ENCODE measurements at places on chromosomes 7 and 10.

DNA sequence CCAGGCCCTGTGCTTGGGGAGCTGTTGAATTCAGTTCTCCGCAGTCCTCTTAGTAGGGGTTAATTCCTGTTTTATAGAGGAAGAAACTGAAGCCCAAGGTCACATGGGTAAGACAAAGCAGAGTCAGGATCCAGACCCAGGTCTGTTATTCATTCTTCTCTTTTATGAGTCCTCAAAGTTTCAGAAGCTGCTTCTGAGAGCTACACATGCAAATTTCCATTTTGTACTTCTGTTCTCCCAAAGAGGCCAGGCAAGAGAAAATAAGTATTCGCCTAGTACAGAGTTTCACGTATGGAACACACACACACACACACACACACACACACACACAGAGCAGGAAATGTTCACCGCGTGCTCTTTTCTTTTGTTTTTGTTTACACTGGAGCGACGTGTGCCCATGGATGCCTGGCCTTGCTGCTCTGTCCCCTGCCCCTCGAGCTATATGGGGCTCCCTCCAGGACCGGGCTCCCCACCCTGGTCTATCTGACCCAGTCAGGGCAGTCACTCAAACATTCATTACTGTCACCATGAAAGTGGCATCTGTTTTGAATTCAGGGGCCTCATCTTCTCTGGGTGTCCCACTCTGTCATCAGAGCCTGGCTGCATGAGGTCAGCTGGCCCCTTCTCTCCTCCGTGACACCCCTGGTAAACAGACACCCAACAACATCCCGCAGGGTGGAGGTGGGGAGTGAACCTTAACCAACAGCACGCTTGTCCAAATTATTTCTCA is 84.4 kb downstream of the TNS3 start:
- no peak for DNase-seq

GRCh38 chr10:34674176-34674575 is 140.9 kb downstream of the PARD3 start:
- DNase-seq, result no peak

- no peak for DNase-seq
Observed at GRCh38 chr10:132593389-132593788, 55.8 kb downstream of the INPP5A start.

DNA sequence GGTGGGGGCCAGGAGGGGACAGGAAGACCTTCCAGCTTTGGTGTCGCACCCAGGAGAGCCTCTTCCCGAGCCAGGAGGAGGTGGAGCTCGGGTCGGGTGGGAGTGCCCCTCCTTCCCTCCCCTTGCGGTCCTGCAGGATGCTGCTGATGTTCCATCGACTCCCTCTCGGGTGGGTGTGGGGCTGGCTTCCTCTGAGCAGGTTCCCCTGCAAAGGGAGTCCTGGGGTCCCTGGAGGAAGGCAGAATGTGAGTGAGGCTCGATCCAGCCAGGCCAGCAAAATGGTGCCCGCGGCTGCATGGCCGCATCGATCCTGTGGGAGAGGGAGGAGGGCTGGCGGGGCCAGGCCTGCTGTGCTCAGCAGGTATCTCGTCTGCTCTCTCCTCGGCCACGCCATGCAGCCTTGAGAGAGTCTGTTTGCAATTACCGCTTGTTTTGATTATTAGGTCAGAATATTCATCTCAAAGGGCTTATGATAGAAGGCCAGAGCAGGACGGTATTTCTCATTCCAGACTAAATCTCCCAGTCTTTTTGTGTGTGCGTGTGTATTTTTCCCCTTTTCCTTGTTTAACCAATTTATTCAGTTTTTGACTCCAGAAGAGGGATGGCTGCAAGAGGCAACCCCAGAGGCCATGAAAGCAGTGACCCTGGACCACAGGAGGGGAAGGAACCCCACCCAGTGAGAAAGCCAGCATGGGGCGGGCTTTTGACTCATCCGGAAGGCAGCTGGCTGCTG is 137.3 kb upstream of the ZMIZ1 start:
- DNase-seq, result no peak

- no peak for DNase-seq
Observed at GRCh38 chr10:11332846-11333245, 278.6 kb downstream of the USP6NL start.

- DNase-seq, result no peak
Observed at GRCh38 chr7:30880125-30880720, 31.4 kb upstream of the AQP1 start.

DNA sequence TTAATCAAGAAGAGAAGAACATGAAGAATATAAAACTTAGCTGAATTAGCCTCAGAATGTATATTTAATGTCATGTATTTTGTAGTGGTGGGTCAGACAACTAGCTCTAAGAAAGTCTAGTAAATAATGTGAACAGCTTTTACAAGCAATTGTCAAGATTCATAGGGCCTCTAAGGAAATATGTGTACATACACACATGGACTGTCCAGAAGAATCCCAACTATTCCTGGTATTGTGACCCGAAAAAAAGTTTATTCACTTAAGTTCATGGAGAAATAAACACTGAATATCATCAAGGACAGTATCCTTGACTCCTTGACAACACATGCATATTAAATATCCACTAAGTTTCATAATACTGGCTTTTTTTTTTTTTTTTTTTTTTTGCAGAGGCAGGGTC is 11.4 kb upstream of the TWIST1 start:
- DNase-seq, result no peak

- DNase-seq, result no peak
Observed at GRCh38 chr7:2082139-2082998, 150.4 kb downstream of the MAD1L1 start.

- DNase-seq, result peak; percentile 48
Observed at GRCh38 chr7:84665339-84665738, 470.8 kb upstream of the SEMA3A start.

DNA sequence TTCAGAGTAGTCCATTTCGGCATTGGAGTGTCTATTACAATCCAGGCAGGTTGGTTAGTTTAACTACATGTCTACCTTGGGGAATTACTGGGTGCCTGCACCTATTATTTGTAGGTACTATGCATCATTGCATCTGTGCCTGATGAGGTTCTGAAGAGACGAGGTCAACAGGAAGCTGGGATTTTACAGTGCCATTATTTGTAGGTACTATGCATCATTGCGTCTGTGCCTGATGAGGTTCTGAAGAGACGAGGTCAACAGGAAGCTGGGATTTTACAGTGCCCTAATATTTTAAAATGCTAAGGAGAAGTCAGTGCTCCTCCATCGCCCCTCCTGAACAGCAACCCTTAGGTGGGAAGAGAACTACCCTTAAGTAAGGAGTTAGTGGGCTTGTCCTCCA is 41.7 kb downstream of the NPY start:
- no peak for DNase-seq

DNA sequence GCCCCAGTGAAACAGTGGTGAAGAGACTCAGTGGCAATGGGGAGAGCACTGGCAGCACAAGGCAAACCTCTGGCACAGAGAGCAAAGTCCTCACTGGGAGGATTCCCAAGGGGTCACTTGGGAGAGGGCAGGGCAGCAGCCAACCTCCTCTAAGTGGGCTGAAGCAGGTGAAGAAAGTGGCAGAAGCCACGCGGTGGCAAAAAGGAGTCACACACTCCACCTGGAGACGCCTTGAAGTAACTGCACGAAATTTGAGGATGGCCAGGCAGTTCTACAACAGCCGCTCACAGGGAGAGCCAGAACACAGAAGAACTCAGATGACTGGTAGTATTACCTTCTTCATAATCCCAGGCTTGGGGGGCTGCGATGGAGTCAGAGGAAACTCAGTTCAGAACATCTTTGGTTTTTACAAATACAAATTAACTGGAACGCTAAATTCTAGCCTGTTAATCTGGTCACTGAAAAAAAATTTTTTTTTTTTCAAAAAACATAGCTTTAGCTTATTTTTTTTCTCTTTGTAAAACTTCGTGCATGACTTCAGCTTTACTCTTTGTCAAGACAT is 574 bp upstream of the IL6 start:
- DNase-seq, result peak; percentile 69

GRCh38 chr10:3977761-3978160 is 192.8 kb upstream of the KLF6 start:
- no peak for DNase-seq

GRCh38 chr7:117962366-117962994 is 89.2 kb upstream of the CTTNBP2 start:
- no peak for DNase-seq

- no peak for DNase-seq
Observed at GRCh38 chr7:81937091-81937490, 167.2 kb upstream of the HGF start.

DNA sequence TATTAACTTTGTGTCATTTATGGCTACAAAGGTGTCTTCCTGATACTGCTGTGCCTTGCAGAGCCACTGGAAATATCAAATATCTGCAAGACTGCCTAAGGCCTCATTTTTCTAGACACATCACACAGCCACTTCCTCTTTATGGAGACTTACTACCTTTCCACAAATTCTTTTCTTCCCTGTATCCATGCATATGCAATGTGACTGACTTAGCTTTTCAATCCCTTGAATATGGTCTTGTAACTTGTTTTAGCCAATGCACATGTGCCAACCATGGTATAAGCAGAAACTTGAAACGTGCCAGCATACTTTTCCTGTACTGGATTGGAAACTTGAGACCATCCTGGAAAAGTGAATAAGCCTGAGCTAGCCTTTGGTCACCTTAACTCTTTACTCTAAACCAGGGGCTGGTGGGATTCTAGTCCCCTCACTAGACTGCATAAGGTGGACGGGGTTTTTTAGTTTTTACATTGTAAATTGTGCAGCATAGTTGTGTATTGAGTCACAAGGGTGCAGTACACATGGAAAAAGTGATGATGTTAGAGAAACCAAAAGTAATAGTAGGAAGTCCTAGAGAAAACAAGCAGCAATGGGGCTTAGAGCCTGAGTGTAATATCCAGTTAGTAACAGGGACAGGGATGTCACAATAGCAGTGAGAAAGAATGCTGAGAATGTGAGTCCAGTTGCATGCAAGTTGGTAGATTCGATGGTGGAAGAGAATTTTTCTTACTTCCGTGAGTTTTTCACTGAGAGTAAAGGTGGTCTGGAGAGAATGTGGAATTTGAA is 879.5 kb downstream of the SORCS1 start:
- DNase-seq, result no peak

GRCh38 chr10:127374901-127375300 is 174.2 kb upstream of the NPS start:
- DNase-seq, result no peak

- no peak for DNase-seq
Observed at GRCh38 chr10:119821182-119821581, 51.5 kb downstream of the MCMBP start.

DNA sequence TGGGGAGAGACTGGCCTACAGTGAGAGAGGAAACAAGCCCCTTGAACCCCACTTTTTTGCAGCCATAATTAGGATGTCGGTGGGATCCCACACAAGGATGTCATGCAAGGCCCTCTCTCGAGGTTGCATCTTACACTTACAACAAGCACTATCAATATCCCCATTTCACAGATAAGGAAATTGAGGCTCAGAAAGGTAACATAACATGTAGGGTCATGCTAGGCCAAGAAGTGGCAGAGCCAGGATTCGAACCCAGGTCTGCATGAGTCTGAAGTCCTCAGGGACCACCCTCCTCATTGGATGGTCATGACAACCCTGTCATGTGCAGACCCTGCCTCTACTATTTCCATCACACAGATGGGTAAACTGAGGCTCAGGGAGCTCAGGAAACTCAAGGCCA is 123.5 kb downstream of the C10orf105 start:
- DNase-seq, result no peak
